Activated CD4-positive, CD25-positive, alpha-beta regulatory T cell treated with anti-CD3 and anti-CD28 coated beads, Interleukin-2, amount 50 U/mL, for 24 hours (primary cell): ENCODE measurements at places on chromosomes 2 and 18.

DNA sequence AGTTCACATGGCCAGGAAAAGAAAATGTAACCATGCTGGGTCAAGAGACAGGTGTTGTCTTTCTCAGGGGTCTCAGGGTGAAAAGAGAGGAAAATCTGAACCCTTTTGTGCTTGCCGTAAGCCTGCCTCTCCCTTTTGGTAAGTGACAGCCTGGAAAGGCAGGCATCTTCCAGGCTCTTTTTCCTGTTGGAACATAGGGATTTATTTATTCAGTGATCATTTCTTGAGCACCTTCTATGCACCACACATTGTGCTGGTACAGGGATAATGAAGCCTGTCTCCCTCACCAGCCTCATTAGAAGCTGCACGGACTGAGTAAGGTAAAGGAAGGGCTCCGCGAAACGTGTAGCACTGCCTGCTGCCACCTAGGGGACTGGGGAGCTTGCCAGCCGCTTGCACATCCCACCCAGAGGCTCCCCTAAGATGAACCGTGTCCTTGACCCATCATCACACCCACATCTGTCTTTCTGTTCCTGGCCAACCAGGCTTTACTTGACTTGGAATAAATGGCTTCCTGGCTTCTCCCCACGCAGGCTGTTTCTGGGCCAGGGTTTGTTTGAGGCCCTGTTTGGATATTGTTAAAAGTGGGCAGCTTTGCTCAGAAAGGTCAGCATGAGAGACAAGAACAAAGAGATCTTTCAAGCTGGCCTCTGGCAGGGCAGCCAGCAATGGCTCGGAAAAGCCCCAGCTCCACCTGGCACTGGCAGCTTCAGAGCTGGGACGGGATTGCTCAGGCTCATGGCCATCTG, 73.3 kb upstream of the MCFD2 start:
- ATAC-seq, result no peak

- ATAC-seq, result no peak
Measured at GRCh38 chr2:25068217-25068616, 26.3 kb downstream of the EFR3B start.

- ATAC-seq, result no peak
Measured at GRCh38 chr2:239879423-239880084, 145.6 kb downstream of the NDUFA10 start.

DNA sequence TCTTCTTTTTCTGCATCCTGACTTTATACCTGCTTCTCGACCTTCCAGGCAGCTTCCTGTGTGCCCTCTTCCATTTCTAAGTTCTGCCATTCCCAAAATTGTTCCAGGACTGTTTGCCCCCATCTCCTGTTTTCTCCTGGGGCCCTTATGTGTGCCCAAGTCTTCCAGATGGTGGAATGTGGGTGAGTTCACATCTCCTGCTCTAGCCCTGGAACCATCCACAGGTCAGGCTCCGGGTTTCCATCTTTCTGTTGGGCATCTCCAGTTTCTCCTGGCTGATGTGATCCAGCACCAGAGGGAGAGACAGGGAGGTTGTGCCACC, 25.8 kb downstream of the TOGARAM2 start:
- no peak for ATAC-seq

DNA sequence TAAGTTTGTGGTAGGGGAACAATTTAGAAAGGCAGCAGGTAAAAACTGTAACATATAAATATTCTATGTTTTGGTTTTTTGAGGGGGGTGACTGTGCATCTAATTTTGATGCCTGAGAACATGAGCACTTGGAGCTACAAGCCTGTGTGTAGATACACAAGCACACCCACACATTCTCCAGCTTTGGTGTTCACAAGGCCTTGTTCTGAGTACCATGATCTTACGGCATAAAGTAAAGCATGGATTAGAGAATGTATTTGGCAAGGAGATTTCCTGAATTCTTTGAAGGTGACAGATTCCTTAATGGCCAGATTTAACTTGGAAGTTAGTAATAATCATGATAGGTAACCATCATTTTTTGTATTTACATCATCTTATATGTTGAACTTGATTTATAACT, 42.7 kb downstream of the MAP3K20 start:
- no peak for ATAC-seq

DNA sequence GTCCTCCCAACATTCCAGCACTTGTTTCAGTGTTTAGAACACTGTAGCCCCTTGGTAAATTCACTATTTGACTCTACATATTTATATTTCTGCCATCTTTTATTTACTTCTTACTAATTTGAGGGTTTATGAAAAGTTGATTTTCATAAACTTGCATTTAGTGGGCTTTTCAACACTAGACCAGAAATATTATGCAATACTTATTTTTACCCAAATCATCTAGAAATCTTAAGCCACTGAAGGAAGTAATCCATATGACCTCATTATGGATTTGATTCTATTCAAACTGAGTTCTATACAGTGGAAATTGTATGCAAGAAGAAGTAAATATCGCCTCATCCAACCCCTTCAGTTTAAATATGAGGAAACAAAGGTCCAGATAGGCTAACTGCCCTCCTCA, 92.6 kb upstream of the VRK2 start:
- no peak for ATAC-seq

- ATAC-seq, result peak; percentile 27
Measured at GRCh38 chr18:77114415-77115191, 18.0 kb downstream of the MBP start.

GRCh38 chr2:22991844-22992243, 393.1 kb upstream of the KLHL29 start:
- no peak for ATAC-seq

- no peak for ATAC-seq
Measured at GRCh38 chr2:228983700-228984099, 287.4 kb downstream of the PID1 start.

DNA sequence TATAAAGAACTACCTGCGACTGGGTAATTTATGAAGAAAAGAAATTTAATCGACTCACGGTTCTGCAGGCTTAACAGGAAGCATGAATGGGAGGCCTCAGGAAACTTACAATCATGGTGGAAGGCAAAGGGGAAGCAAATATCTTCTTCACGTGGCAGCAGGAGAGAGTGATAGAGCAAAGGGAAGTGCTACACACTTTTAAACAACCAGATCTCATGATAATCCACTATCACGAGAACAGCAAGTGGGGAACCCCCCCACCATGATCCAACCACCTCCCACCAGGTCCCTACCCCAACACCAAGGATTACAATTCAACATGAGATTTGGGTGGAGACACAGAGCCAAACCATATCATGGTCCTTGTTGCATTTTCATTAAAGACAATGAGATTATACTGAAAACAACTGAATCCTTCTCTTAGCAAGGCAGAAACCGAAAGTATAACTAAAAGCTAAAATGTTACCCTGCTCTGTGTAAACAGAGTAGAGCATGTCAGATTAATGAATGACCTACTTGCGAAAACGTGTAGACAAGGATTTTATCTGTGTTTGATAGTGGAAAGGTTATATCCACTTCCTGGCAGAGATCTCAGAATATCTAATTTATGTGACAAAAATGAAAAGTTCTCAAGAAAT, 60.1 kb upstream of the RBBP8 start:
- ATAC-seq, result peak; percentile 78

DNA sequence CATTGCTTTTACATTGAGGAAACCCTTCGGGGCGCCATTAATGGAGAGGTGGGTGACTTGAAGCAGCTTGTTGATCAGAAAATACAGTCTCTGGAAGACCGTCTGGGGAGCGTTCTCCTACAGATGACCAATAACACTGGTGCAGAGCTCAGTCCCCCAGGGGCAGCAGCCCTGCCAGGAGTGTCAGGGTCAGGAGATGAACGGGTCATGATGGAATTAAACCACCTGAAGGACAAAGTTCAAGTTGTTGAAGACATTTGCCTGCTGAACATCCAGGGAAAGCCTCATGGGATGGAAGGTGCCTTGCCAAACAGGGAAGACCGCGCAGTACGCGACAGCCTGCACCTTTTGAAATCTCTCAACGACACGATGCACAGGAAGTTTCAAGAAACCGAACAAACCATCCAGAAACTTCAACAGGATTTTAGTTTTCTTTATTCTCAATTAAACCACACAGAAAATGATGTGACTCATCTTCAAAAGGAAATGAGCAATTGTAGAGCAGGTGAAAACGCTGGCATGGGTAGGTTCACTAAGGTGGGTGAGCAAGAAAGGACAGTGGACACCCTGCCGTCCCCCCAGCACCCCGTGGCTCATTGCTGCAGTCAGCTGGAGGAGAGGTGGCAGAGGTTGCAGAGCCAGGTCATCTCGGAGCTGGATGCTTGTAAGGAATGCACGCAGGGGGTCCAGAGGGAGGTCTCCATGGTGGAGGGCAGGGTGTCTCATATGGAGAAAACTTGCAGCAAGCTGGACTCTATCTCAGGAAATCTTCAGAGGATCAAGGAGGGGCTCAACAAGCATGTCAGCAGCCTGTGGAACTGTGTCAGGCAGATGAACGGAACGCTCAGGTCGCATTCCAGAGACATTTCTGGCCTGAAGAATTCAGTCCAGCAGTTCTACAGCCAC, 45.0 kb downstream of the EMILIN2 start:
- peak; percentile 49 for ATAC-seq

DNA sequence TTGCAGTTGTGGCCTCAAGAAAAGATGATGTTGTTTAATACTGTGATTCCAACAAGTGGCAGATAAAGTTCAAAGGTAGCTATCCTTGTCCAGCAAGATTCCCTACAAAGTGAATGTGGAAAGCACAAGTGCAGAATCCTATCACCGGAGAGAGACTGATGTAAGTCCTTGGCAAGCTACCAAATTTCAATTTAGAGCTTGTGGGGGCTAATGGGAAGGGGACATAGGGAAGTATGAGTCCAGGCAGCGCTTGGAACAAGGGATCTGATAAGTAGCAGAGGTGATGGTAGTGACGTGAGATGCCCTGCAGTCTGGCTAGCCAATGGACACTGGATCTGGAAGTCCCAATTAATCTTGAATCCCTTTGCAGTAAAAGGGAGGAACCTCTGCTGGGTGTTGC, 165.2 kb upstream of the DTNA start:
- ATAC-seq, result no peak

GRCh38 chr2:112811841-112812306, 24.7 kb downstream of the IL1B start:
- ATAC-seq, result peak; percentile 80

- no peak for ATAC-seq
Measured at GRCh38 chr2:216974321-216975302, 114.7 kb upstream of the TNP1 start.

DNA sequence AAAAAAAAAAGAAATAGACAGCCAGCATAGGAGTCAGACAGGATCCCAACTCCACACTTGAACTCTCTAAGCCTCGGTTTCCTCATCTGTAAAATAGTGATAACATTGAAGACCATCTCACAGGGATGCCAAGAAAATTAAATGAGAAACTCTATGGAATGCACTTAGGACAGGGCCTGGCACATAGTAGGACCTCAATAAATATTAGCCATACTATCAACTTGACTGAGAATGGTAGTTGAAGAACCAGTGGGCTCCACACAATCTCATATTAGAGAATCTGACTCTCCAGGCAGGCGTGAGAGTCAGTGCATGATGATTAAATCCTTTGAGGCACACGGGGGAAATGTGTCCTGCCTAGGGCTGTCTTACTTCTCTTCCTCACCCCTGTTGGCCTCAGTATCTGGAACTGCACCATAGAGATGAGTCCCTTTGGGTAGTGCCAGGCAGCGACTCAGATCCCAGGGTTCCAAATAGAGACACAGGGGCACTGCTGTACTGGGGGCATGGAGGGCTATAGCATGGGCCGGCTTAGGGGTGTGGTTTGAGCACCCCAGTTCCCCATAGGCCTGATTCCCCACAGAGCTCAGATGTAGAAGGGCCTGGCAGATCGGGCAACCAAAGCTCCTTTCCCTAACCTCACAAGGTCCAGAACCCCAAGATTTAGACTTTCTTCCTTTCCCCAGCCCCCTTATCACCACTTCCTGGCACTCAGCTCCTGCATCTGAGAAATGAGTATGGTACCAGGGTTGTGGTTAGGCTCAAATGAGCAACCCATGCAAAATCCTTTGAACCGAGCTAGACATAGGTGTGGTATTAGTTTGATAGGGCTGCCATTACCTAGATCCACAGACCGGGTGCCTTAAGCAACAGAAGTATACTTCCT, 51.3 kb upstream of the CAB39 start:
- ATAC-seq, result peak; percentile 61

GRCh38 chr2:189519631-189520387, 60.8 kb downstream of the SLC40A1 start:
- ATAC-seq, result no peak

- no peak for ATAC-seq
Measured at GRCh38 chr2:75602724-75603342, 42.1 kb upstream of the EVA1A start.

GRCh38 chr2:118861731-118862130, 14.3 kb upstream of the EN1 start:
- ATAC-seq, result no peak

DNA sequence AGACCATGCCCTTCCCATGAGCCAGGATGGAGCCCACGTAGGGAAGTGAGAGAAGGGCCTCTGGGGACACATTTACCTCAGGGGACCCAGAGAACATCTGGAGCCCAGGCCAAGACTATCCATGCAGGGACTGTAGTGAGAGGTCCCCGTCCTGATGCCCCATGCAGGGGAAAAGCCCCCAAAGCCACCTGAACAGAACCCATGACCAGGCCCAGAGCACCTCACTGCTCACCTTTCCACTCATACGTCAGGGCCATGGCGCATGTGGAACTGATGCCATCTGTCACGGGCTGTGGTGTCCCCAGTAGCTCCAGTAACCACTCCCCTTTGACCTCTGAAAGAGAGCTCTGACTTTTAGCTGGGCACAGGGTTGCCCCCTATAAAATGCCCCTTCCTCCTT, 106.5 kb upstream of the TEX51 start:
- ATAC-seq, result no peak

DNA sequence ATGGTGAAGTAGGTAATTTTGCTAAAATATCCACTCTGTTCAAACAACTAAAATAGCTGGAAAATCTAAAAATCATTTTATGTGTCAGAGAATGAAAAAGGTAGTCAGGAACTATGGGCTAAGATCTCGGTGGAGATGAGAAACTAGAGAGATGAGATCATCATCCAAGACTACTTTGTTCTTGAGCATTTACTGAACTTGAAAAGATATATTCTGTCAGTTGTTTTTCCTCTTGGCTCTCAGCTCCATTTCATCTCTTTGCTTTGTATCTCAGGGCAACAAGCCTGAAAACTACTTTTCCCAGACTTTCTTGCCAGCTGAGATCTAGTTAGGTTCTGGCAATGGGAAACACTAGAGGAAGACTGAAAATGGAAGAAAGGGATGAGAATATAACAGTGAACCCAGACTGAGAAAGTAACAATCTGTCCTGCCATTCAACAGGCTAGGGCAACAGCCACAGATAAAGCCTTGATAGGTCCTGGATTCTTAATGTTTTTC, 346.2 kb upstream of the MEX3C start:
- no peak for ATAC-seq

DNA sequence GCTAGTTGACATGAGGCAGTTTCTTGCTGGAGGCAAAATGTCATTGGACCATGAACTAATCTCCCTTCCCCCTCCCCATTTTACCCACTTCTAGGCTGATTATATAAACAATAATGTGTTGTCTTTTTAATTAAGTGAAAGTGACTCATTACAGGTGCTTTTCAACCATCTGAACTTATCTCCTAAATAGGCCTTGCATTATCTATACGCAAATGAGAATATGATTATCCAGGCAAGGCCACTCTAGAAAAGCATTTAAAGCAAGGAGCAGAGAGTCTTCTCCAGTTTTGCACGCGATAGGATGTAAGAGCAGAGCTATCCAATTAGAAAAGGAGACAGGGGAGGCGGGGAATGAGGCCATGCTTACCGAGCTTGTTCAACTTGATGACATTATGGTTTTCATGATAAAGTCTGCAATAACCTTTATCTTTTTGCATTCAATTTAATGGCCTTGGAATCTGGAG, 286.1 kb upstream of the SIX3 start:
- no peak for ATAC-seq

- ATAC-seq, result no peak
Measured at GRCh38 chr2:101921319-101921952, 70.3 kb upstream of the IL1R2 start.
